ENCODE measurements at places on chromosomes 6 and 20.

- DNase-seq: no peak
Measured at GRCh38 chr20:24953621-24954133, 4.6 kb downstream of the CST7 start.

GRCh38 chr6:48176645-48177308 is 65.8 kb upstream of the PTCHD4 start:
- no peak for DNase-seq

DNA sequence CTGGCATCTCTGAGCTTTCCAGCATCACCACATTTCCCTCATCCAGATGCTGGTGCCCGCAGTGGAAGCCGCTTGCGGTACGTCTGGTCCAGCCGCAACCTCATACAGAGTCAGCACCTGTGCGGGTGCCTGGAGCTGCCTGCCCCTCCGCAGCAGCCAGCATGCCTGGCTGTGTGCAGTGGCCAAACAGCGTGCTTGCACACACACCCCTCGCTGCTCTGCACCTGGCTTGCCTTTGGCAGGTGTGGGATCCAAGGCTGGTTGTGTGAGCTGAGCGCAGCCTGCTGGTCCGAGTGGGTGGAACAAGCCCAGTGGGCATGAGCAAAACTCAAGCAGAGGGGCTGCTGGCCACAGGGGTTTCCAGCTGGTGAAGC is 3.1 kb upstream of the HINT3 start:
- no peak for DNase-seq

- no peak for DNase-seq
Measured at GRCh38 chr6:168582571-168582981, 141.6 kb downstream of the SMOC2 start.

DNA sequence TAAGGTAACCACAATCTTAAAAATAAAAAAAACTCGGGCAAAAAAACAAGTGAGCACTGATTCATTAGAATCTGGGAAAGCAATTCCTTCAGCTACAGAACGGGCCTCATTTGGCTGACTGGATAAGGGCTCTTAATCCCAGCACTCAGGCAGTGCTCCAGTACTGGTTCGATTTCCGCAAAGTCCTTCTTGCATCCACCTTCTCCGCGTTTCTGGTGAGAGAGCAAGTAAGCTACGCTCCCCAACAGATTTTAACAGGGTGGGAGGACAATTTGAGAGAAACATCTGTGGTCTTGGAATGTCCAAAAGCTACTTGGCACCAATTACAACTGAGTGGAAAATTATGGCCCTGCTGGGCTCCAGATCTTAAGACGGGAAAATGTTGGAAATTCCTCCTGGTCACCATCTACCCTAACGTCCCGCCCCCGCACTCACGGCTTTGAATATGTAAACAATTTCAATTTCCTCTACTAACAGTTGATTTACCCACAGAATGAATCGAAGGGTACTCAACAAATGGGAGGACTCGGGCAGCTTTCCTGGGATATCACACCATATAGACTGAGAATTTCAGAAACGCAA is 18.1 kb upstream of the ZSCAN9 start:
- DNase-seq: no peak

DNA sequence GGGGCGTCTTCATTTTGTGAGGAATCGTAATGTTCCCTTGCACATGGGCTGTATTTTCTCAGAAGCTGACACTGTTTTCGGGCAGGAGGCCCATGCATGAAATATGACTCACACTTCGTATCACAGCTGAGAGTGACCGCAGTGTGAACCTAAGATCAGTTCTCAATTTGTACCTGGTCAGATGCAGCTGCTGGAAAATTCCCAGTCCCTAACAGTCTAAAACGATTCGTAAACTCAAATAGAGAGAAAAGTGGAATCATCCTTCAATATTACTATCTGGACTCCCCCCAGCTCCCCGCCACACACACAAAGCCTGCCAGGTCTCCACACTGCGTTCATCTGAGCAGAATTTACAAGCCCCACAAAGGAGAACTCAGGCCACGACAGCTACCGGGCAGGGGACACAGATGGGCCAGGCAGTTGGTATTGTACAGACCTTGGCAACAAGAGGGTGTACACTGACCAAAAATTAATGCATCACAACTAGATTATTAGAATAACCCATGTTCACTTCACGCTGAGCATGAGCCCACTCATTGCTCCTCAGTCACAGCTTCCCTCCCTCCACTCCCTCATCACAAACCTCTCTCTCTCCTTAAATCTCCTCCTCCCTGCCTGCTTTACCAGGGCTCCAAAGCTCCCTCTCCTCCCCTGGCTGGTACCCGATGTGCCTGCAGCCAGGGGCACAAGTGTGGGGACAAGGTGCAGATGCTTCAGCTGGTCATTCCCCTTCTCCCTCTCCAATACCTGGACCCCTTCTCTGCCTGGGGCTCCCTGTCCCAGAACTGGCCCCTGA is 488.4 kb downstream of the PREX1 start:
- DNase-seq: no peak

DNA sequence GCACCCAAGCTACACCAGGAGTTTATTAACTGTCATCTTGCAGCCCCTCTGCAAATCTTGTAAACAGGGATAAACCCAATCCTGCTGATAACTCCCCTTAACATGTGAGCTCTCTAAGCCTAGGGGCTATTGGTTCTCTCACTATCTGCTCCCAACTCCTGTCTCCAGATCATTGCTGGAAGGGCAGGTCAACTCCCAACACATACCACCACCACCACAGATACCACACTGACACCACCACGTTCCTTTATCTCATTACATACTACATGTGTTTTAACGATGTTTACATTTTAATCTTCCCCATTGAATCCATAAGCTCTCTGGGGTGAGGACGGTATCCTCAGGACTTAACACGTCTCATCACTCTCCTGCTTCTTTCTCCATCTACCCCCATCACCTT is 51.8 kb downstream of the SIM1 start:
- DNase-seq: no peak

DNA sequence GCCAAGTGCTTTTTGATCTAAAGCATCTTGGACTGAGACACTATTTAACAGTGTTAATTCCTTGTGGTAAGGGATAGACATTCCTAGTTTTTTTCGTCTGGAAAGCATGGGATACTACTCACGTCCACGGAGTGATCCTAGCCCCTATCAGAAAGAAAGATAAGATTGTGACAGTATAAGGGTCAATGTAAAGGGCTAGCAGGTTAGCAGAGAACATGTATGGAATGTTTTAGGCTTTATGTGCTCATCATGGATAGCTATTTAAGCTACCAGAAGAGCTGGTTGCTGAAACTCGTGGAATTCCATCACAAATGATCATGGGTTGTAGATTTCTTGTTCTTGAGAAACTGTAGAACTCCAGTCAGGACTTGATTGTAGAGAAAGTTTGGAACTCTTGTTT is 32.1 kb downstream of the CYB5R4 start:
- DNase-seq: no peak

GRCh38 chr20:46350201-46350985 is 42.1 kb upstream of the CDH22 start:
- no peak for DNase-seq

- no peak for DNase-seq
Measured at GRCh38 chr20:34861386-34862084, 11.1 kb downstream of the GGT7 start.

Measured in naive thymus-derived CD8-positive, alpha-beta T cell (primary cell).